ENCODE measurements at places on chromosomes 3 and 15.

DNA sequence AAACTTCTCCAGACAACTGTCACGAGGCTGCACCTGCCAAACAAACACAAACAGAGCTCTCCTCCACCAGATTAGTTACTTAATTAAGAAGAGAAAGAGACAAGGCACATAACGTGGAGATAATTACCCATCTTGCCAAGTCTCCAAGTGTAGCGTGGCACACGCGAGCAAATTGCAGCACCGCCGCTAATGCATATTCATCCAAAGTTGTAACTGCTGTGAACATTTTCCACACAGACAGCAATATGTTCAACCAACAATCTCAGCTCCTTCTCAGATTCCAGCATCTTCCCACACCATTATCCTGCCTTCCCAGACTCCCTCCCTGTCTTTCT lies 309.6 kb upstream of the TLE3 start:
- DNase-seq, result no peak

DNA sequence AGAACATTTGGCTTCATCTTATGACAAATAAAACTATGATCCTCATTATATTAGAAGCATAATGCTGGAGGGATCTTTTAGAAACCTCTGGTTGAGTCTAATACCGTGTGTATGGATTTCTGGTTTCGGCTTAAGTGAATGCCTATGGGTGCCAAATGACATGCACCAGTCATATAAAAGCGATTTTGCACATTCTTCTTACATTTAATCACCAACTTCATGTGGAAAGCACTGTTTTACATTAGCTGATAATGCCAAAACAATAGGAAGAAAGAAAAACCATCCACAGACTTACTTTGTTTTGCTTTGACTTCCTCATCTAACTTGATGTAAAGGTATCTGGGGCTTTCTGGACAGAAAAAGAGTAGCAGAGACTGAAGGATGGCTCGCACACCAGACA lies 20.9 kb downstream of the SLC2A2 start:
- no peak for DNase-seq

GRCh38 chr3:177429079-177429478 lies 231.8 kb upstream of the TBL1XR1 start:
- DNase-seq, result no peak

GRCh38 chr3:38829404-38829803 lies 13.4 kb upstream of the SCN10A start:
- no peak for DNase-seq

GRCh38 chr15:82103468-82103867 lies 57.6 kb upstream of the MEX3B start:
- DNase-seq, result peak; percentile 13

GRCh38 chr3:159271799-159272512 lies 470.1 kb downstream of the MFSD1 start:
- no peak for DNase-seq

- DNase-seq, result no peak
These were observed 98.9 kb upstream of the PIAS1 start for GRCh38 chr15:67955252-67955651.

DNA sequence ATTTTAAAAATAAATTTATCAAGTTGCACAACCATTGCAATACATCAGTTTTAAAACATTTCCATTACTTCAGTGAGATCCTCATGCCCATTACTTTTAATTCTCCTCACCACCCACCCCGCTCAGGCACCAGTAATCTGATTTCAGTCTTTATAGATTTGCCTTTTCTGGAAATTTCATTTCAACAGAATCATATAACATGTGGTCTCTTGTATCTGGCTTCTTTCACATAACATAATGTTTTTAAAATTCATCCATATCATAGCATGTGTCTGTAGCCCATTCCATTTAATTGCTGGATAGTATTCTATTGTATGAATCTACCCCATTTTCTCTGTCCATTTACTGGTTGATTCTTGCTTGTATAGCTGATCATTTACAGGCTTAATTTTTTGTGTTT lies 110.3 kb upstream of the TMEM108 start:
- DNase-seq, result no peak
